ENCODE measurements at places on chromosomes 16 and 17.

DNA sequence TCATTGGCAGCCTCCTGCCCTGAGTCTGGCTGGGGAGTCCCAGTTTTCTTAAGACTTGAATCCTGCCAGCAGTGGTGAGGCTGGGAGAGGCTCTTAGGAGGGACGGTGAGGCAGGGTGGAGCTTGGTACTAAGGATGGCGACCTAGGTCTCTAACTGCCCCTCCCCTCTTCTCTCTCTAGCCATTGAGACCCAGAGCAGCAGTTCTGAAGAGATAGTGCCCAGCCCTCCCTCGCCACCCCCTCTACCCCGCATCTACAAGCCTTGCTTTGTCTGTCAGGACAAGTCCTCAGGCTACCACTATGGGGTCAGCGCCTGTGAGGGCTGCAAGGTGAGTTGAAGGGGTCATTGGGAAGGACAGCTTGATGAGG, 16.4 kb downstream of the GJD3 start:
- no peak for DNase-seq

GRCh38 chr16:30354423-30355143, 525 bp downstream of the CD2BP2 start:
- no peak for DNase-seq

DNA sequence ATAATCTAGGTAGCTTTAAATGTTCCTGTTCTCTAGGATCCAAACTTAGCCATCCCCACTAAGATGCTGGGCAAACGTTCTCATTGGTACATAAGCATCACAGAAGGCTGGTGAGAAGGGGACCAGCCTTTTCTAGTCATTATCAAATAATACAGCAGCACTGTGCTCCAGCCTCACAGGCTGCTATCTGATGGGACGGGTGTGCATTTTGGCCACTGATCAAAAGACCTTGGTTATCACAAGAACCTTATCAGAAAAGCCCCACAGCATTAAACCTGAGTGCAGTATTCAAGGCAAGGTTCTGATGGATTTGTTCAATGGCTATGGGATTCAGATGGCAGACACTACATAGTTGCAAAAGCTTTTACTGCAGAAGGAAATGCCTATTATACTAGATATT, 19.1 kb upstream of the KPNB1 start:
- no peak for DNase-seq

DNA sequence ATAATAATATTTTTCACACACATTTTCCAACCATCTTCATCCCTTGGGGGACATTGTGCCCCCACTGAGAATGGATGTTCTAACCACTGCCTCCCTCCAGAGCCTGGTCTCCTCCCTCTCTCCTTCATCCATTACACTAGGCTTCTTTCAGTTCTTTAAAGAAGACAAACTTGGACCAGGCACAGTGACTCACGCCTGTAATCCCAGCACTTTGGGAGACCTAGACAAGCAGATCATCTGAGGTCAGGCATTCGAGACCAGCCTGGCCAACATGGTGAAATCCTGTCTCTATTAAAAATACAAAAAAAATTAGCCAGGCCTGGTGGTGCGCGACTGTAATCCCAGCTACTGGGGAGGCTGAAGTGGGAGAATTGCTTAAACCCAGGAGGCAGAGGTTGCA, 6.5 kb downstream of the ALOX15 start:
- DNase-seq, result no peak

DNA sequence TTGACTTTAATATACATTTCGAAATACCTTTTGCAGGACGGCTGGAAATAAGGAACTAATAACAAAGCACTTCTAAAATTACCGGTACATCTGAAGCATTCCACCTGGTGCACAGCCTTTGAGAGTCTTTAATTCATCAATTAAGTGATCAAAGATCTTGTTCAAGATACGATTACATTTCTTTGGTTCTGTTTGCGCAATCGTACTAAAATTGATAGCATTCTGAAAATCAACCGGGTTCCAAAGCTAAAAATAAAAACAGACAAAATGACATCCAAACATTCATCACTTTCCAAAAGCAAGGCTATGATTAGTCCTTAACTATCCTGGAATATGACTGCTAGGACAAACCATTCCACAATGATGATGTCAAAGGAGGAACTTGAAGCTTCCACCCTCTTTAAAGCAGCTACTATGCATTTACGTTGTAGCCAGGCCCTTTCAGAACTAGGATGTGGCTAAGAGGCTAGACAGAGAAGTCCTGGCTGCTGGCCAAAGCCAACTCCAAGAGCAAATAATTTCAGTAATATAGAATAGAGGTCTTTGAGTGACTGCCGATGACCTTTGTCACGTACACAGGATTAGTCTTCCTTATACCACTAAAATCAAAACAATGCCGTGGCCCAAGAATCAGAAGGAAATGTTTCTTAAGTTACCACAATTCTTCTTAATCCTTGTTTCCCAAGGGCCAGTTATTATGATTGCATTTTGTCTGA, 299.8 kb upstream of the PSMD7 start:
- DNase-seq, result no peak

GRCh38 chr16:66917741-66918140, 944 bp downstream of the CDH16 start:
- no peak for DNase-seq

DNA sequence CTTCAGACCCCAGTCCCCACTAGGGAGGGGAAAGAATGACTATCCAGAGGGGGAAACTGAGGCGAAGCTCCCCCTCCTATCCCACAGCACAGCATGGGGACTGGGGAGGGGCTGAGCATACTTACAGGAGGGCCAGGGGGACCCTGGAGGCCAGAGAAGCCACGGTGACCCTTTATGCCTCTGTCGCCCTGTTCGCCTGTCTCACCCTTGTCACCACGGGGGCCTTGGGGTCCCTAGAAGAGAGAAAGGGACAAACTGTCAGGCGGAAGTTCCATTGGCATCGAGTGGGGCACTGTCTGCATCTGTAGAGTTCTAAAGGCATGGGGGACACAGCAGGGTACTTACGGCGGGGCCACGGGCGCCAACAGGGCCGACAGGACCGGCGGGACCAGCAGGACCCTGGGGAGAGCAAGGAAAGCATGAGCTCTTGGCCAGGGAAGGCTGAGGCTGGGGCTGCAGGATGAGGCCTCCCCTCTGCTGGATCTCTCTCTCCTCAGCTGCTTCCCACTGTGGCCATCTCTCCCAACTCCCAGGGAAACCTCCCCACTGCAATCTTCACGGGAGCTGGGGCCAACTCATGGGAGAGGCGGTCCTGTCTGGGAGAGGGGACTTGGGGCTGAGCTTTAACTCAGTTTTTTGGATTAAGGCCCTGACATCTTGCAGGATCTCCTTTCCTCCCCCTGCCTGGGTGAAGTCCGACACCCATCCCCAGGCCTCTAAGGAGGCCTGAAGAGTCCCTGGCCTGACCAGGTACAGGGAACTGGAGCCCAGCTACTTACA, 13.5 kb downstream of the COL1A1 start:
- no peak for DNase-seq

DNA sequence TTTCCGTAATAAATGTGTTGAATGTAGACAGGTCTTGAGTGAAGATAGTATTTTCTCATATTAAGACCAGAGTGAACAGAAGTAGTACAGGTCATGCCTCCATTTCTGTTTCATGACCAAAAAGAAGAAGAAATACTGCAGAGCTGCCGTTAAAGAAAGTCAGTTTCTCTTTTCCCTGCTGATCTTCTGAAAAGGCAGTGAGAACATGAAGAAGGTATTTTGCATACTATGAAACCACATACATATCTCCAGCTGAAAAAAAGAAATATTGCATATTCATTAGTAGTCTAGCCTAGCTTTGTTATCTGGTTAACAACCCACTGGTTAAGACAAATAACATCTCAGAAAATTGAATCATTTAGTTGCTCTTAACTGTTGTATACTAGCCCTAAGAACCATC, 138.4 kb downstream of the PHKB start:
- no peak for DNase-seq

DNA sequence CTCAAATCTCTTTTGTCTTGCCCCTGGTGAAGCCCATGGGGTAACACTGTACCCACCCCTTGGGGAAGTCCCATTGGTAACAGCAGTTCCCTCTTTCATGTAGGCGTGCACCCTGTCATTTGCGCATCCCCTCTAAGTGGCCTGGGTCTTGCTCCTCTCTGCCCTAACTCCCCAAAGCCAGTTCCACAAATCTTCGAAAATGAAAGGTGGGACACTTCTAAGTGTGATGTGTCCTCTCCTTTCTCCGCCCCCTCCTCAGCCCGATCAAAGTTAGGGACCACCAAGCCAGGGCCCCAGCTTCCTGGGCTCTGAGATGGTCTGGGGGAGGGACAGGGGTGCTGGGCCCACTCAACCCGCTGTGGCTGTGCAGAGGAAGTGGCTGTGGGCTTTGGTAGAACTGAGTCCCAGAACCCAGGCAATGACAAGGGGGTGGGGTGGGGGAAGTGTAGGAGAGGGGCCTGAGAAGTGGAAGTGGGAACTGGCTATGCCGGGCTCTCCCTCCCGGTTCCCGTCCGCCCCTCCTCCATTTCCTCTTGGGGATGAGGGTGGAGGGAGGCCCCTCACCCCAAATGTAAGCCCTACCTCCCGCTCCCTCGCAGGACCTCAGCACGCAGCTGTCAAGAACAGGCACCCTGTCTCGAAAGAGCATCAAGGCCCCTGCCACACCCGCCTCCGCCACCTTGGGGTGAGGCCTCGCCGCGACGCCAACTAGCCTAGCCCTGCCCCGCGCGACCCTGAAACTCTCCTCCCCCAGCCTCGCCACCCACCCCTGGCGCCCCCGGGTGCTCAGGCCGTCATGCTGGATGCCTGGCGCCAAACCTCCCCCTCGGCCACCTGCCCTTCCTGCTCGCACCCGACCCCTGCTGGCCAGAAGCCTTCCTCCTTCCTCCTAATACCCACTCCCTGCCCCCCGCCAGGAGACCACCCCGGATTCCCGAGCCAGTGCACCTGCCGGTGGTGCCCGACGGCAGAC, 8.7 kb downstream of the ABI3 start:
- DNase-seq, result no peak

- no peak for DNase-seq
Observed at GRCh38 chr17:42187833-42188232, 2.6 kb upstream of the HCRT start.

DNA sequence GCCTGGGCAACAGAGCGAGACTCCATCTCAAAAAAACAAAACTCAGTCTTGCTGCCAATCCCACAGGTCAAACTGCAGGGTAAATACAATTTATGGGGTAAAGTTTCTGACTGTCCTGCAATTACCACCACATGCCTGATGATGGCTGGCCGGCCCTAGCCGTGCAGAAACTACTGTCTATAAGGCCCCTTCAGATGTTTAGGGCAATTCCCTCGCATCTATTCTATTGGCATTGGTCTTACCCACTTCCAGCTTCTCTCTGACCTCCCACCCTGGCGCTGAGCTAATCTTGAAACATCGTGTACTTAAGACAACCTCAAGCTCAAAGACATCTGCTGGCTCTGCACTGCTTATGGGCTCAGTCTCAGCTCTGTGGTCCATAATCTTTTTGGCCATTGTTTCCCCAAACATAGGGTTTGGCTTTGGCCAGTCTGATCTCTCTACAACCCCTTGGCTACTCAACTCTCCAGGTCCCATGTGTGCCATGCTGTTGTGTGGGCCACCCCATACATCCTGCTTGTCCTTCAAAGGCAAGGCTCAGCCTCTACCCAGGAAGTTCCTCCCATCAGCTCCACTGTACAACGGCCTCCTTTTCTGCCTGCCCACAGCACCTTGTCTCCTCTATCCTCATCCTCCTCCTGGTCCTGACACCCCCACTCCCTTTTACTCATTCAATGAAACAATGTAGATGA, 16.6 kb downstream of the MAP3K14 start:
- no peak for DNase-seq

DNA sequence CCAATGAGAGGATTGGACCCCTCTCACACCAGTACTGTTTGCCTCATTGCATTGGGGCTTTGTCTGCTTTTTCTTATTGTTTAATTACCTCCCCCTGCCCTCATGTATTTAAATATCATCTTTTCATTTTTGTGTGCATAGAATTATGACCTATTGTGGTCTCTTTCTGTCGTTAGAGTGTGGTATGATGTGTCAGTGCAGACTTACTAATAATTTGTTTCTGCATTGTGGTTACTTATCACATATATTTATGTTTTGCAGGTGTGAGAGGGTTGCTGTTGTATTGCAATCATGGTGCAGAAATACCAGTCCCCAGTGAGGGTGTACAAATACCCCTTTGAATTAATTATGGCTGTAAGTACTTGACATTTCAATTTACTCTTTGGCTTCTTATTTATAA, 2.5 kb downstream of the SEC14L1 start:
- no peak for DNase-seq
